Regular cardiac myocyte (primary cell): ENCODE measurements at places on chromosomes 1 and 21. TPM values are rescaled to one million over a fixed set of nuclear protein-coding genes. Genes with fewer than 3 reads are reported as not detected.

Gene SIM2
- total RNA-seq, result 0.19 and 5.4 TPM in 2 replicates

Gene CFHR3
- not detected in 2 replicates for total RNA-seq

Gene GPR89B
- total RNA-seq, result 18.8 and 20.9 TPM in 2 replicates

Gene KLF17
- total RNA-seq, result under 0.01 and 0.19 TPM in 2 replicates

Gene RNU1-1
- under 0.01 TPM in 2 replicates for total RNA-seq

Gene SMIM1
- 1.4 TPM in 1 of 2 replicates, not detected in the other for total RNA-seq

Gene ABCG1
- total RNA-seq, result 2.3 and 5.2 TPM in 2 replicates

Gene FCER1A
- total RNA-seq, result not detected in 2 replicates

Gene CD84
- not detected in 2 replicates for total RNA-seq

Gene CRNN
- total RNA-seq, result not detected in 2 replicates

Gene DYNLT5
- total RNA-seq, result 2.5 and 3.8 TPM in 2 replicates

Gene AZIN2
- total RNA-seq, result 2.5 and 13.2 TPM in 2 replicates

Gene CLCA1
- total RNA-seq, result not detected in 2 replicates

Gene SLC9C2
- total RNA-seq, result 0.28 TPM in 1 of 2 replicates, not detected in the other

Gene NEXN
- 11.6 and 12.5 TPM in 2 replicates for total RNA-seq

Gene TBX15
- 1.7 and 1.9 TPM in 2 replicates for total RNA-seq

Gene SHE
- total RNA-seq, result 0.19 and 0.28 TPM in 2 replicates

Gene MPZ
- 1.7 and 2.3 TPM in 2 replicates for total RNA-seq

Gene HES2
- 0.77 and 0.85 TPM in 2 replicates for total RNA-seq

Gene TAS1R3
- total RNA-seq, result under 0.01 TPM in 2 replicates
